CD4-positive, alpha-beta T cell treated with Interleukin-6 at 100 ng/mL for 8 hours (primary cell): ENCODE measurements at places on chromosomes 12 and 14.

- no peak for DNase-seq
These were observed 54.1 kb downstream of the MAP1LC3B2 start for GRCh38 chr12:116613256-116613655.

DNA sequence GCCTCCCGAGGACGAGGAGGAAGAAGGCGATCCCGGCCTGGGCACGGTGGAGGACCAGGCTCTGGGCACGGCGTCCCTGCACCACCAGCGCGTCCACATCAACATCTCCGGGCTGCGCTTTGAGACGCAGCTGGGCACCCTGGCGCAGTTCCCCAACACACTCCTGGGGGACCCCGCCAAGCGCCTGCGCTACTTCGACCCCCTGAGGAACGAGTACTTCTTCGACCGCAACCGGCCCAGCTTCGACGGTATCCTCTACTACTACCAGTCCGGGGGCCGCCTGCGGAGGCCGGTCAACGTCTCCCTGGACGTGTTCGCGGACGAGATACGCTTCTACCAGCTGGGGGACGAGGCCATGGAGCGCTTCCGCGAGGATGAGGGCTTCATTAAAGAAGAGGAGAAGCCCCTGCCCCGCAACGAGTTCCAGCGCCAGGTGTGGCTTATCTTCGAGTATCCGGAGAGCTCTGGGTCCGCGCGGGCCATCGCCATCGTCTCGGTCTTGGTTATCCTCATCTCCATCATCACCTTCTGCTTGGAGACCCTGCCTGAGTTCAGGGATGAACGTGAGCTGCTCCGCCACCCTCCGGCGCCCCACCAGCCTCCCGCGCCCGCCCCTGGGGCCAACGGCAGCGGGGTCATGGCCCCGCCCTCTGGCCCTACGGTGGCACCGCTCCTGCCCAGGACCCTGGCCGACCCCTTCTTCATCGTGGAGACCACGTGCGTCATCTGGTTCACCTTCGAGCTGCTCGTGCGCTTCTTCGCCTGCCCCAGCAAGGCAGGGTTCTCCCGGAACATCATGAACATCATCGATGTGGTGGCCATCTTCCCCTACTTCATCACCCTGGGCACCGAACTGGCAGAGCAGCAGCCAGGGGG, 979 bp downstream of the KCNA5 start:
- no peak for DNase-seq

DNA sequence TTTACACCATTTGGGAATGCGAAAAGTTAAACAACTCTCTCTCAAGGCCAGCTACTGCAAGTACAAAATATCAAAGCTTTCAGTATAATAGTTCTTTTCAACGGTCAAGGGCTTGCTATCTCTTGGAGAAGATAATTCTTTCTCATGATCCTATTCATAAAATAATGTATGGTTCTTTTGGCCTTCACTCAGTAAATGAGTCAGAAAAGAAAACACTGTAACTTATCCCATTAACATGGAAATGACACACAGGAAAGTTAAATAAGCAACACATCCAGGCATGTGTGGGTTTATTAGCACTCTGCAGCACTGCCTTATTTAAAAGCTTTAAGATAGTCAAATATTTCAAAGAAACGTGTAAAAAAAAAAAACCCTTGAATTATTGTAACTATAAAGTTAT, 36.9 kb downstream of the ZFC3H1 start:
- no peak for DNase-seq

DNA sequence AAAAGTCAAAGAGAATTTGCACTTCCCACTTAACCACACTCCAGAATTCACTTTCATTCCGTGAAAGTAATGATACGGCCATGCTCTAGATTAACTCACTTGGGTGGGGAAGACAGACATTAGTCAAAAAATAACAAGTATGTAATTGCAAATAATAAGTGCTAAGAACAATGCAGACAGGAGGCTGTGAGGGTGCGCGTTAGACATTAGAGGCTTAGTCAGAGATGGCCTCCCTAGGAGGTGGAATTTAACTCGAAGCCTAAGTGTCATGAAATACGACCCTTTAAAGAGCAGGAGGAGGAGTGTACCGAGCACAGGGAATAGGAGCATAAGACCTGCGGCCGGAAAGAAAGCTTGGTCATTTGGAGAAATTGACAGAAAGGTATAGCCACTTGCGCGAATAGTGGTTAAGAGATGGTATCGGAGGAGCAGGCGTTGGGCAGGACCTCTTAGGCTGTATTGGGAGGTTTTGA, 628 bp downstream of the SNRPF start:
- DNase-seq: no peak

GRCh38 chr14:104647467-104648043, 41.9 kb upstream of the INF2 start:
- no peak for DNase-seq

DNA sequence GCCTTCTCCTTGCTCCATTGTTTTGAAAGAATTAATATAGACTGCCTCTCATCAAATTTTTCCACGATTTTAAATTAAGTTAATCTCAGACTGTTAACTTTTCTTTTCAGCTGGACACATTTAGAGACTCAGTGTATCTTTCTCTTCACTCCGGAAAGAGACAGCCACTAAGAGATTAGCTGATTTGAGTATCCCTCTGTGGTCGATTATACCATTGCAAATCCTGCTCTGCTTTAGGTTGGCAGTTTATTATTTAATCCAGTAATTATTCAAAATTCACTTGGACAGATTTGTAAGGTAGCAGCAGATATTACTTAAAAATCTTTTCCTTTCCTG, 588 bp upstream of the TWF1 start:
- DNase-seq: no peak

DNA sequence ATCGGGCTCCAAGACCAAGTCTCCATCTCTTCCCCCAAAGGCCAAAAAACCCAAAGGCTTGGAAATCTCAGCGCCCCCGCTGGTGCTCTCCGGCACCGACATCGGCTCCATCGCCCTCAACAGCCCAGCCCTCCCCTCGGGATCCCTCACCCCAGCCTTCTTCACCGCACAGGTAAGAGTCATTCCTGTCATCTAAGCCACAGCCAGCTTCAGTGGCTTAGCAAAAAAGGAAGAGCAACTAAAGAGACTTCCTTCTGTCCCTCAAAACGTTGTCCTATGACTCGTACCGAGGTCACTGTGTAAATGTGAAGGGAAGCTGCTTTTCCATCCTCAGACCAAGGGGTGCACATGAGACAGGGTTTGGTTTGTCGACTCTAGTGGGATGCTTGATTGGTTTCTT, 53.4 kb downstream of the ELK3 start:
- DNase-seq: no peak

DNA sequence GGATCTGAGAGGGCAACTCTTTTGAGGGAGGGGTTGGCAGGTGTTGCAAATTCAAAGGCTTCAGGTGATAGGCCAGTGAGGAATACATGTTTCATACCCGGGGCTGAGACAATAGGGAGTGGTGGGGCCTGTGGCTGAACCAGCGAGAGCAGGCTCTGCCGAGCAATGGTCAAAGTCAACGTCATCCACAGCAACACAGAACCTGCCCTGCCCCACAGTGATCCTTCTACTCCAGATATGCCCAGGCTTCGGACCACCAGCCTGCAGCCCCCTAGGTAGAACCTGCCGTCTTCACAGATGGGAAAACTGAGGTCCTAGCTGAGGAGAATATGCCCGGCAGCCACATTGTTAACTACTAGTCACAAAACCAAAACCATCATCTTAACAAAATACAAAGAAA, 4.1 kb downstream of the SERPINA1 start:
- DNase-seq: no peak

DNA sequence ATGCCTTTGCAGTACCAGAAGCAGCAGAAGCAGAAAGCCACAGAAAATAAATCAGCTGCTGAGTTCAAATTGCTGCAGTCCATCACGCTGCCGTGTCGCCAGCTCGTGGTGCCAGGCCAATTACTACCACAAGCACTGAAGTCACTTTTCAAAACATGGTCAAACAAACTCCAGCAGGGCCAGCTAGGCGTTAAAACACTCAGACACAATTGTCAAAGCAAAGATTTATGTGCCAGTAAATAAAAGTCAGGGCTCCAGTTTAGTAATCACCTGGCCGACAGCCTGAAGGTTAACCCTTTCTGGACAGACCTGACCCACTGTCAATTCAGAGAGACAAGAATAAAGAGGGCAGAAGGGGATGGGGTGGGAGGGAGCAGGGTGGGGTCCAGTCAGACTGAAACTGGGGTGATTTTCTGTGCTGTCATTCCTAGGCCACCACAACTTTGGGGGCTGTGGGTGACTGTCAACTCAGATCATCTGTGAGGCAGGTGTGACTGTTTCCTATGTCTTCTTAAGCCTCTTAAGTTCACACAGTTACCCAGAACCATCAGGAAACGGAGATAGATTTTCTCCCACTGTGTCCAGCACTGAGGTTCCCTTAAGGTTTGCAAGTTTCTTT, 109.8 kb upstream of the FUT8 start:
- DNase-seq: no peak

- DNase-seq: no peak
These were observed 9.7 kb upstream of the ZDHHC22 start for GRCh38 chr14:77151245-77151644.

DNA sequence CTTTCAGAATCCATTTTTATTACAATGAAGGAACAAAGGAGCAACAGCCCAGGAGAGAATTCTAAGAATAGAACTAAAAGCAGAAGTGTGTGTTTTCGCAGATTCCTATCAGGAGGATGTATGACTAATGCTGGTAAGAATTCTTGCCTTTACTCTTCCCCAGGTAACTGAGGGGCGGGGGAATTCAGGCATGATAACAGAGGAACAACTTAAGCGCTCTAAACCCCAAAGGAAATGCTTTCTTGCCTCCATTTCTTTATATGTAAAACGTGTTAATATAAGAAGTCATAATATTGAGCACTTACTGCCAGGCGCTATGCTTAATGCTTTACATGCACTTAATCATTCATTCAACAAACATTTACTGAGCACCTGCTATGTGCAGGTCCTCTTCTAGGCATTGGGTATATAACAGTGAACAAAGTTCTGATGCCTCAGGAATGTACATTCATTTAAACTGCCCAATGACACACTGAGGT, 4.5 kb downstream of the HCAR1 start:
- peak; percentile 33 for DNase-seq

- peak; percentile 53 for DNase-seq
These were observed 29.2 kb downstream of the ZCCHC8 start for GRCh38 chr12:122471324-122472226.

DNA sequence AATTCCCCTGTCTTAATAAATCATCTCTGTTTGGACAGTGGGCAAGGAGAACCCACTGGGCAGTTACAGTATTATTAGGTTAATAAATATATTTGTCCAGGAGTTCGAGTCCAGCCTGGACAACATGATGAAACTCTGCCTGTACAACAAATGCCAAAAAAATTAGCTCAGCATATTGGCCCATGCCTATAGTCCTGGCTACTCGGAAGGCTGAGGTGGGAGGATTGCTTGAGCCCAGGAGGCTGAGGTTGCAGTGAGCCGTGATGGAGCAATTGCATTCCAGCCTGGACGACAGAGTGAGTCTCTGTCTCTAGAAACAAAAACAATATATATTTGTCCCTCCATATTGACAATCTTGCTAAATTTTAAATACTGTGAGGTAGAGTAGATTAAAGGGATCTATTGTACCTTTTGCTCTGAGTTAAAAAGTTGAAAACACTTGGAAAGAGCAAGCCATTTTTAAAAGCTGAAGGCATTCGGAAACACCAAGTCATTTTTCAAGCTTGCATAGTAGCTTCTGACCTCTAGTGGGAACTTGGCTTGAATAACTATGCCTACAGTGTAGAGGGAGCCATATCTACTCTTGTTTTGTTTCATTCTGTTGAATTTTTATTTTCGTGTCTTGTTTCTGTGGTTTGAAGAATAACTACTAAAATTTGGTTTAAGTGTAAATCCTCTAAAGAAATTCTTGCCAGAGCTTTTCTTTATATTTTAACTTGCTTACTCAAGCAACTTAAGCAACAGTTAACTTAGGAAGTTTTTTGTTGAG, 14.6 kb upstream of the EEA1 start:
- no peak for DNase-seq

DNA sequence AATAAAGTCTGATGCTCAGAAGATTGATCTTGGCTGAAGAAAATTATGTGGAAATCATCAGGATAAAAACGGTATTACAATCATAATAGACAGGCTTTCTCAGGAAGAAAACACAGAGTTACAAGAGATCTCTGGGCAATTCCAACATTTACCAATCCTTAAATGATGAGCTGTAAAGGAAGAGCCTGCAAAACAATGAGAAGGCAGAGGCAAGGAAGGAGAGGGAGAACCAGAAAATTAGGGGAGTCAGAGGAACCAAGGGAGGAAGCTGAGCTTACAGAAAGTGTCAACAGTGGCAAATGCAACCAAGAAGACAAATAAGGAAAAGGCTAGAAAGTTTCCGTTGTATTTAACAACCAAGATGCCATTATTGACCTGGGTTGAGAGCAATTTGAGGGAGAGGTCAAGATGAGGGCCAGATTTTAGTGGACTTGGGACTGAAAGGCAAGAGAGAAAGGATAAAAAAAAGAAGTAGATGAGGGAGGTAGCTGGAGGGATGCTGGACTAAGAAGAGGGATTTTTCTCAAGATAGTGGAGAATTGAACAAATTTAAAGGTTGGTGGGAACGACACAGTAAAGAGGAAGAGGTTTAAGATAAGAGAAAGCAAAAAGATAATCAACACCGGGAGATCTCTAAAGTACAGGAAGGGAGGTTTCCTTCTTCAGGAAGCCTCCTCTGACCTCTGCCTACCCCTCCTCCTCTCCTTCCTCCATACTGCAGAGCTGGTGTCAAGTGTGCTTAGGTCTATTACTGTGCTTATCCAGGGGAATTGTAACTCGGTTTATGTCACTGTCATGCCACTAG, 116.9 kb downstream of the DUSP6 start:
- peak; percentile 14 for DNase-seq

DNA sequence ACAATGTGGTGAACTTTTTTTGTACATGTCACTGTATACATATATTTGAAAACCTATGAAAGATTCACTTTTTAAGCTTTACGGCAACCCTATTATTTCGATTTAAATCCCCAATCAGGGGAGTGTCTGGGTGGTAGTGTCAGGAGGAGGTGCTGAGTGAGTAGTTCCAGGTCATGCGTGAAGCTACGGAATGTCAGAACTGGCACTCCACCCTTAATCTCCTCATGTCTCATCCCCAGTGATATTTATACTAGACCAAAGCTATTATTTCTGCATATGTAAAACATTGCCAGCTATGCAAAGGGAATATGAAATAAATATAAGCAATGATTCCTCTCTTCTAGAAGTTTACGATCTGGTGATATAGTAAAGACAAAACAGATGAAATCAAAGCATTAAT, 12.3 kb downstream of the NR1H4 start:
- DNase-seq: no peak

DNA sequence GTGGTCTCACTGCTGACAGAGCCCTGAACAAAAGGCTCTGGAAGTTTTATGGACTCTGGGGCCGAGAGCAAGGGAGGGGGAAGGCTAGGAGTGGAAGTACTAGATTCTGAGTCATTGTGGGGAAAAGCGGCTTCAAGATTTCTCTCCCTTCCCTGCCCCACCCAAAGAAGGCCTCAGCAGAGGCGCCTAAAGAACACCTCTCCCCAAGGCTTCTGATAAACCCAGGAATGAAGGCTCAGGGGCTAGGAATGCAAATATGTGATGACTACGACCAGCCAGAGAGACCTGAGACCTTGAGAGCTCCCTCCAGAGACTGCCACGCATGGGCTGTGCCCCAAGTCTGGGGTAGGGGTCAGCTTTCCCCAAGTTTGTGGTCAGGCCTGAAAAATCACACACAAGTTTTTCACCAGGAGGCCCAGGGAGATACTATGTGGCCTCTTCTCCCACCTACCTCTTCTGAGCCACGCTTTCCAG, 130.7 kb upstream of the HIF1A start:
- DNase-seq: no peak

GRCh38 chr12:86170051-86170450, 86.1 kb downstream of the MGAT4C start:
- DNase-seq: no peak
